Left ventricle myocardium inferior (tissue), 1 donor: ENCODE measurements at places on chromosomes 2 and 18. TPM values are rescaled to one million over a fixed set of nuclear protein-coding genes. Genes with fewer than 3 reads are reported as not detected.

Gene IL1F10
- total RNA-seq = not detected

Gene PKDCC
- 88.7 TPM for total RNA-seq

Gene CCL20
- not detected for total RNA-seq

Gene KIF3C
- 2.0 TPM for total RNA-seq

Gene LYG2
- total RNA-seq = not detected

Gene IMP4
- total RNA-seq = 57.2 TPM

Gene LCLAT1
- 41.0 TPM for total RNA-seq

Gene CRYGD
- total RNA-seq = not detected

Gene GPR75
- total RNA-seq = 0.82 TPM

Gene POMC
- total RNA-seq = 7.5 TPM

Gene MC5R
- not detected for total RNA-seq

Gene DDX18
- total RNA-seq = 25.5 TPM

Gene CRYBA2
- total RNA-seq = not detected

Gene PARD6G
- total RNA-seq = 2.0 TPM

Gene LRRTM4
- total RNA-seq = 0.55 TPM

Gene METTL21A
- 12.5 TPM for total RNA-seq

Gene CD302
- 17.2 TPM for total RNA-seq

Gene AMER3
- not detected for total RNA-seq

Gene ID2
- 32.2 TPM for total RNA-seq

Gene TCF23
- total RNA-seq = 0.08 TPM

Gene HOXD4
- not detected for total RNA-seq

Gene SETBP1
- 10.3 TPM for total RNA-seq

Gene SLC9A4
- not detected for total RNA-seq

Gene CCDC93
- total RNA-seq = 22.8 TPM

Gene CAMKMT
- total RNA-seq = 4.8 TPM

Gene TDRD15
- total RNA-seq = not detected

Gene SPR
- 53.5 TPM for total RNA-seq

Gene UGT1A4
- total RNA-seq = not detected

Gene WDR35
- total RNA-seq = 4.8 TPM

Gene FBLN7
- 0.60 TPM for total RNA-seq

Gene ASB18
- total RNA-seq = 11.3 TPM

Gene GAD1
- total RNA-seq = not detected

Gene FMNL2
- total RNA-seq = 5.5 TPM

Gene SGPP2
- total RNA-seq = 2.3 TPM

Gene NYAP2
- not detected for total RNA-seq

Gene ALPI
- not detected for total RNA-seq

Gene ZAP70
- 0.55 TPM for total RNA-seq

Gene TPRKB
- 30.6 TPM for total RNA-seq

Gene G6PC2
- total RNA-seq = not detected

Gene IL36G
- total RNA-seq = not detected

Gene POTEC
- not detected for total RNA-seq

Gene SH2D6
- total RNA-seq = not detected

Gene MREG
- total RNA-seq = 0.22 TPM

Gene NLRC4
- 0.96 TPM for total RNA-seq

Gene ARHGAP15
- 7.0 TPM for total RNA-seq

Gene NOSTRIN
- 14.7 TPM for total RNA-seq

Gene RAD51AP2
- 0.14 TPM for total RNA-seq

Gene CYS1
- 3.3 TPM for total RNA-seq

Gene TMEM169
- 0.25 TPM for total RNA-seq

Gene ECEL1
- not detected for total RNA-seq

Gene PRKAG3
- total RNA-seq = 0.14 TPM

Gene CABYR
- not detected for total RNA-seq

Gene FEV
- total RNA-seq = not detected

Gene KCMF1
- 90.2 TPM for total RNA-seq

Gene CCDC68
- 5.1 TPM for total RNA-seq

Gene HSPD1
- total RNA-seq = 143 TPM

Gene TFPI
- 19.0 TPM for total RNA-seq

Gene NFE2L2
- 50.7 TPM for total RNA-seq
